Left renal pelvis (tissue), 4 donors: ENCODE measurements at places on chromosomes 16 and 17.

DNA sequence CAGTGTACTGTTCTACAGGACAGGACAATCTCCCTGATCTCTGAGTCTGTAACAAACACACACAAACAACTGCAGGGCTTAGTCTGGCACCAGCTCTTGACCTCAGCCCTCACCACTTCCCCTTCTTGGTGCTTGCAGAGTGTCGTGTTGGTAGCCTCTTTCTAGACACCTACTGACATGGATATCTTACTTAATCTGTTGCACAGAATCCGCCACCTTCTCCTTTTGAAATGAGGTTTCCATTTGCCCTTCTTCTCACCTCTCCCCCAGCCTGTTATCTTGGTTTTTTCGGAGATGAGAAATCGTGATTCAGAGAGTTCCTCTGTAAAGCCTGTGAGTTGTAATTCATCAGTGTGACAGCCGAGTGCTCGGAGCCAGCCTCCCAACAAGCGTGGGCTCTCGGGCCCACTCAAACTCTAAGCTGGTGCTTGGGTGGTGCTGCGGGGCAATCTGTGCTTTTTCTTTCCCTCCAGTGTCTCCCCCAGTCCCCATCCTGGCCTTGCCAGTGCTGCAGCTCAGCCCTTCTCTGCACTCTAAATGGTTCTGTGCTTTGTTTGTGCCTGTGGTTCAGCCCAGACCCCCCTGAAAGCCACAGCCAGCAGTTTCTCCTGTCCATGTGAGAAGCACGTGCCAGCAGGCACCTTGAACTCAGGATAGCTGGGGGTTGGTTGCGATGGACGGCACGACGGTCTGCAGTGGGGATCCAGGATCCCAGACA is 28.1 kb downstream of the KIAA0513 start:
- no peak for DNase-seq

DNA sequence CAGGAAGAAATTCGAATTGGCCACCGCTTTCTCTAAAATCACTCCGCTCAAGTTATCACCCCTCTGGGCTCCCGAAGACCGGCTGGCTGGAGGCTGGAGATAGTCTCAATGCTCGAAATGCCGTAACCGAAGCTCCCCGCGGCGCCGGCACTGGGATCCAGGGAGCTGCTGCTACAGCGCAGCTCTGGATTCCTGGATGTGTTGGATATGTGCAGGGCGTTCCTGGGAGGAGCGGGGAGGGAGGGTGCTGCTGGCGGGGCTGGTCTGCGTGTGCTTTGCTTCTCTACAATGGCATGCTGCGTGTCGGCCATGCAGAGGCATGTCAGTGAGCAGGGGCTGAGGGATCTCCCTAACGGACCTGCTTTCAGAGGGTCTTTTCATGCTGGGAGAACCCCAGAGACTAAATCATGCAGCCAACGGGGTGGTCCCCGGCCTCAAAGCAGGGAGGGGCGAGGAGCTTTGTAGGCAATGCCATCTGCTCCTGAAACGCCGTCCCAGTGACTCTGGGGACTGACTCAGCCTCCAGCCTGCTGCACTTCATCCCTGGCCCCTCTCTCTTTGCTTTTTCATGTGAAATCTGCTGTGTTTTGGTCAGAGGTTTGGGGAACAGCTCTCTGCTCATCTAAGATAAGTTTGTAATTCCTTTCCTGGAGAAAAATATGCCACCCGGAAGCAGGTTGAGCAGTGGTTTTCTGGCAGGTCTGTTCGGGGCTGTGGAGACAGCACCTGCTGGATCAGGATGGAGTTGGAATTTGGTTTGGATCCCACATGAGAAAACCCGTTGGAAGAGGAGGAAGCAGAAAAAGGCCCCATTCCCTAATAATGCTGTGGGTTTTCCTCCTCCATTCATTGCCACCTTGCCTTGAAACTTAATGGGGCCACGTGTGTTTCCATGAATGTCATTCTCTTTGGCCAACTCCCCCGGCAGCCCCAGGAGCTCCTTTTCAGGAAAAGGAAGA is 311.4 kb downstream of the SEC14L1 start:
- no peak for DNase-seq

DNA sequence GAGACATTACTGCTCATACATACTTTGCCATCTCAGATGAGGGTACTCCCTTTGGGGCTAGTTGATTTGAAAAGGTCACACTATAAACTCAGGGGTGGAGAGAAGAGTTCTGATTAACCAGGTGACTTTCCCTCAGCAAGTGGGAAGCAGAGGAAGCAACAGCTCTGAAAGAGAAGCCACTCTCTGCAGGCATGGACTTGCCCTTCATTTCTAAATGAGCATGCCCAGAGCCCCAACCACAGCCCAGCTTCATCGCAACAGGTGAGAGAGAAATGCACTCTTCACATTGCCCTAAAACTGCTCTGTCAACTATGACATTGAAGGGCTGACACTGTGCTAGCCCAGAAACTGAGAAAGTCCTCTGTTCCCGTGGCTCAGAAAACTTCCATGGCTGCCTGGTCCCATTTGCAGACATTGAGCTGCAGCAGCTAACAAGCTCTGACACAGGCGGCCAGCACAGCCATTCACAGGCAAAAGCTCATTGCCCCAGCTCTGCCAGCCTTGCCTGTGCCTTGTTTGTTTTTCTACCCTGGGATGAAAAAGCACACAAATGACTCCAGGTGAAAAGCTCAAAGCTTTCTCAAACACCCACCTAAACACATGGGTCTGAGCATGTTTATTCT is 419.8 kb upstream of the DYNLRB2 start:
- no peak for DNase-seq

DNA sequence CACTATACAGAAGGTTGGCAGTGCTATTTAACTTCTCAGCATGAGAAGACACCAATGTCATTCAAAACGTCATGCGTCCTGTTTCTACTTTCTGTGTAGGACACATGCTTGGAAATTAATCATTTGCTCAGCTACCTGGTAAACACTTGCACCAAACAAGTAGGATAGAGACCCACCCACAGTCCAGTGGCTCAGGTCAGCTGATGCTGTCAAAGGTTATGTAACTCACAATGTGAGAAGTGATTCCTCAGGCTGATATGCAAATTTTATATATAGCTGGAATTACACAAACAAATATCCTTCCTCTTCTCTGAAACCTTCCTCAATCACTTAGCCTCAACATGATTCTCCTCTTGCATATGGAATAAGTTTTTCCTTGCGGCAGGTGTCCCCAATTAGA is 59.6 kb downstream of the ZZEF1 start:
- no peak for DNase-seq

- no peak for DNase-seq
These were observed 29.7 kb upstream of the KIF2B start for GRCh38 chr17:53792997-53793396.

- no peak for DNase-seq
These were observed 92.8 kb downstream of the MYH10 start for GRCh38 chr17:8537734-8538133.

- DNase-seq, result no peak
These were observed 4.7 kb downstream of the TMEM106A start for GRCh38 chr17:43216369-43216761.

- DNase-seq, result no peak
These were observed 48.2 kb upstream of the MGAT5B start for GRCh38 chr17:76820039-76820438.

DNA sequence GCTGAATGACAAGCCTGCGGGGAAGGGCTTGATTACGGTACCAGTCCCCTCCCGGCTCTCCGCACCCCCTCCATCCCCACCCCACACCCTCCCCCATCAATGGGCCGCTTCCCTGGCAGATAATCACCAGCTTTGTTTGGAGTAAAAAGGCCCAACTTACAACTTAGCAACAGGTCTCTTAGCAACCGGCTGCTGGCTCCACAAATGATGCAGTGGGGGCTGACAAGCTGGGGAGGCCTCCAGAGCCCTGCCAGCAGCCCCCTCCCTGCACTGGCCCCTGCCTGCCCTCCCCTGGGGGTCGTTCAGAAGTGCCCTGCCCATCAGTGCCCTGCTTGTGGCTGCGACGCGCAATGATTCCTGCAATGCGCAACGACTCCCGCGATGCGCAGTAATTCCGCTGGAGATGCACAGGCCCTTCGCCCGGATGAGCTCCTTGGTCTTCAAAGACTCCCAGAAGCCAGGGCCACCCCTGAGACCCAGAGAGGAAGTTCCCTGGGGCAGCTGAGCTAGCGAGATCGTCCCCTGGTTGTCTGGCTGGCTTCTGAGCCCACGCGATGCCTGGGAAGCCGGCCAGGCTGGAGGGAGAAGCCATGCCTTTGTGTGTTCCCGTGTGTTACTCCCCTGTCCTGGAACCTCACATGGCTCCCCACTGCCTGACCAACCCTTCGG is 23.3 kb downstream of the CPNE2 start:
- no peak for DNase-seq

- DNase-seq, result peak; percentile 36
These were observed 186.0 kb downstream of the GRIN2A start for GRCh38 chr16:9996221-9996620.

GRCh38 chr16:21638573-21638975 is 13.8 kb downstream of the IGSF6 start:
- no peak for DNase-seq

- no peak for DNase-seq
These were observed 17.6 kb upstream of the PHF12 start for GRCh38 chr17:28968914-28969295.

- DNase-seq, result no peak
These were observed 17.6 kb downstream of the ATPAF2 start for GRCh38 chr17:18021372-18021771.

DNA sequence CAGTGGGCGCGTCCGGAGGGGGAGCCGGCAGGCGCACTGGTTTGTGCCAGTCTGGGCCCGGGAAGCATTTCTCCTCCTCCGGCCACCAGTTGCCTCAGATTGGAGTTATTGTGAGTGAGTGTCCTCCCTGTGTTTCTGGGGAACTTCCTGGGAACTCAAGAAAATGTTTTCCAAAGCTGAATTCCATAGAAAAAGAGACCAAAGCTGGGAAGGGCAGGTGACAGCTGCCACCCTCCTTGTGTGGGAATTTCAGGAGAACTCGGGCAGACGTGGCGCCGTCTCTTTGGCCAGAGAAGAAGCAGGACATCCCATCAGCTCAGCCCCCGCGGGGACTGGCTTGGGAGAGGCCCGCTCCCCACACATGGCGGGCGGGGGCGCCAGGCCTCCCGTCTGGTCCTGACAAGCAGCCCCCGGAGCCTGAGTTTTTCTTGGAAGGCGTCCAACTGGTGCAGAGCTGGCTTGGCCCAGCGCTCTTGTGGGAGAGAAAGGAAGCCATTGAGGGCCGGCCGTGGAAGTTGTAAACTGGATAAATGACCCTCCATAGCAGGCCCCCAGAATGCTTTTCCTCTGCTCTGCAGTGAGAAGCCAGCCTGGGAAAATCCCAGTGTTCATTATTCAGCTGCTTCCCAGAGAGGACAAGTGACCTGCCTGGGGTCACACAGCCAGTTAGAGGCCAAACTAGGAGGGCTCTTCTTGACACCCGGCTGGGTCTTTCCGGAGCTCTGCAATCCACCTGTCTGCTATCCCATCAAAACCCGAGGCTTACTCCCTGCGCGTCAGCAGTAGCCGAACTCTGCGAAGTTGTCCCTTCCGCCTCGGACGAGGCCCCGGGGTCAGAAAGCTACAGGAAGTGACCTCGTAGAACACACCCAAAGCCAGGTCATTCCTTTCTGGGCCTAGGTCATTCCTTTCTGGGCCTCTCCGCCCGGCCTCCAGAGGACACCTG is 39.2 kb upstream of the GSE1 start:
- peak; percentile 88 for DNase-seq

DNA sequence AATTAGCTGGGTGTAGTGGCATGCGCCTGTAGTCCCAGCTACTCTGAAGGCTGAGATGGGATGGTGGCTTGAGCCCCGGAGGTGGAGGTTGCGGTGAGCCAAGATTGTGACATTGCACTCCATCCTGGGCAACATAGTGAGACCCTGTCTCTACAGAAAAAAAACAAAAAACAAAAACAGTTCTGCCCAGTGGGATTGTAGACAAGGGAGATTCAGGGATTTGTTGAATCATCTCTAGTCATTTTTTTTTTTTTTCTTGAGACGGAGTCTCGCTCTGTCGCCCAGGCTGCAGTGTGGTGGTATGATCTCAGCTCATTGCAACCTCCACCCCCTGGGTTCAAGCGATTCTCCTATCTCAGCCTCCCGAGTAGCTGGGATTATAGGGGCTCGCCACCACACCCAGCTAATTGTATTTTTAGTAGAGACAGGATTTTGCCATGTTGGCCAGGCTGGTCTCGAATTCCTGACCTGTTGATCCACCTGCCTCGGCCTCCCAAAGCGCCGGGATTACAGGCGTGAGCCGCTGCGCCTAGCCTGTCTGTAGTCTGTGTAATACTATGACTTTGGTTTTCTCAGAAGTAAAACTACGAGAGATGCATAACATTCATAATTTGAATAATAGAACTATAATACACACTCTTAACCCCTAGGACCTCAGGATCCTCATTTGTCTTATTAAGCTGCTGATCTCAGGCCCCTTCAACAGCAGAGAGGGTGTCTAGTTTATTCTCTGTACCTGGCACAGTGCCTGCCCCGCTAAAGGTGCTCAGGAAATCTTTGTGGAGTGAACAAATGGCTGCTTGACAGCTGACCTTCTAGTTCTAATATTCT is 1.4 kb downstream of the TEN1 start:
- no peak for DNase-seq

DNA sequence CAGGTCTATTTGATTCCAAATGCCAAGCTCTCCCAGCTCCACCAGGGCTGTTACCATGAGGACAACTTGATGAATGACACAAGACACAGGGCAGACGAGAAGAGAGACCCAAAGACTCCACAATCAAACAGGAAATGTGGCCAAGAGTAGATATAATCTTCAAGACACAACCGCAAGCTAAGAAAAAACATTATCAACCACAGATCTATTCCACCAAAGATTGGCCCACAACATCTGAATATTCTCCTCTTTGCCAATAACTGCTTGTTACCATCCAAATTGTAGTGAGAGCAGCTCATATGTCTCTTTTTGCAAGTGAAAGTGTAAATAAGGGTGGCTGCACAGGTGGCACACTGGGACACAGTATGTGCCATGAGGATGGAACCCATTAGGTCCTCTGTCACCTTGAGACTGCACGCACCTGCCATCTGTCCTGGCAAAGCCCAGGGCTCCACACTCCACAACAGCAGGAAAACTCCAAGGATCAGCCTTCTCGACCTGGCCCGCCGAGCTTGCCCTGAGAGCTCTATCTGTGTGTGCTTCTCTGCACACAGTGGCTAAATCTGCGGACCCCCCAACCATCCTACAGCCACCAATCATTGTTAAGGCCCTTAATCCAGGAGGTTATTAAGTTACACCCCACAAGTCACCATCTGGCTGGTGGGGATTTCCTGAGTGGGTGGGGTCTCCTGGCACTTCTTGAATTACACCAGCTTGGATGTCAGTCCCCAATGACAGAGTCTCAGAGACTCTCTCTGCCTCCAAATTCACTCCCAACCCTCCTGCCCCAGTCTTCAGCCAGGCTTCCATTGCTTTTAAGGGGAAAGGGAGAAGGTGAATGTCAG is 50.5 kb downstream of the DYNLRB2 start:
- DNase-seq, result no peak
